ENCODE measurements at places on chromosomes 6 and 20.

DNA sequence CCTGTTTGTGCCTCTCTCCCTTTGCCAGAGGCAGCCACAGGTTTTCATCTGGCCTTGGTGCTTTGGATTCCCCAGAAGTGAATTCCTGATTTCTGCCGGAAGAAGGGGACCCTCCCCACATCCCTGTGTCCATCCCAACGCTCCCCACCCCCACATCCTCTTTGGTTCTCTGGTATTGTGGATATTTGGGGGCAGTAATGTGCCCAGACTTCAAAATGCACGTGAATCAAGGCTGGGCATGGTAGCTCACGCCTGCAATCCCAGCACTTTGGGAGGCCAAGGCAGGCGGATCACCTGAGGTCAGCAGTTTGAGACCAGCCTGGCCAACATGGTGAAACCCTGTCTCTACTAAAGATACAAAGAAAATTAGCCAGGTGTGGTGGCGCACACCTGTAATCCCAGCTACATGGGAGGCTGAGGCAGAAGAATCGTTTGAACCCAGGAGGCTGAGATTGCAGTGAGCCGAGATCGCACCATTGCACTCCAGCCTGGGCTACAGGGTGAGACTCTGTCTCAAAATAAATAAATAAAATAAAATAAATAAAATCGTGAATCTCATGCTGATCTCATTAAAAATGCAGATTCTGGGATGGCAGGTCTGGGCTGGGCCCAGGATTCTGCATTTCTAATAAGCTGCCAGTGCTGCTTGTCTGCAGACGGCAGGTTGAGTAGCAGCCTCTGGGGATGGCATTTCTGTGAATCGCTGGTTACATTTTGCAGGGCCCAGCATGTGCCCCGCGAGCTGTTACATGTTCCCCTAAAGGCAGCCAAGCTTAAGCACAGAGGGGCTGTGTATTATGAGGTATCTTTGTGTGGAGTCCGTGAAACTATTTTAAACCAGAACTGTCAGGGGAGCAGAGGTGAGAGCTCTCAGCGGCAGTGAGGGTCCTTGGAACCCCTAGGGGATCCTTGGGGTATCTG is 49.0 kb downstream of the SYNJ2 start:
- DNase-seq, result no peak

GRCh38 chr20:10249822-10250221 is 31.2 kb downstream of the SNAP25 start:
- no peak for DNase-seq

DNA sequence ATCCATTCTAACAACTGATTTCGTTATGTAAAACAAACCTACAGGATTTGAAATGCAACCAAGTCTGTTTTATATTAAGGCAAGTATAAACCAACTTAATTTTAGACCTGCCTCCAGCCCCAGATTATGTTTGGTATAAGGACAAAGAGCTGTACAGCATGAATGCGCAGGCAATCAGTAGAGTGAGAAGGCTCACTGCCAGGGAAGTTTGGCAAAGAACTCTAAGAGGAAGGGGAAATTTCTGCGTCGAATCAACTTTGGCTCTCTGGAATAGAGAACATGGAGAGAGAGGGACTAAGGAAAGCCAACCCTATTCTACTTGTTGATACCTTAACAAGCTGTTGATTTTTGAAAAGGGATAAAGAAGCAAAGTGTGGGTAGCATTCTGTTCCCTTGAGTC is 96.9 kb upstream of the FOXO3 start:
- DNase-seq, result no peak

DNA sequence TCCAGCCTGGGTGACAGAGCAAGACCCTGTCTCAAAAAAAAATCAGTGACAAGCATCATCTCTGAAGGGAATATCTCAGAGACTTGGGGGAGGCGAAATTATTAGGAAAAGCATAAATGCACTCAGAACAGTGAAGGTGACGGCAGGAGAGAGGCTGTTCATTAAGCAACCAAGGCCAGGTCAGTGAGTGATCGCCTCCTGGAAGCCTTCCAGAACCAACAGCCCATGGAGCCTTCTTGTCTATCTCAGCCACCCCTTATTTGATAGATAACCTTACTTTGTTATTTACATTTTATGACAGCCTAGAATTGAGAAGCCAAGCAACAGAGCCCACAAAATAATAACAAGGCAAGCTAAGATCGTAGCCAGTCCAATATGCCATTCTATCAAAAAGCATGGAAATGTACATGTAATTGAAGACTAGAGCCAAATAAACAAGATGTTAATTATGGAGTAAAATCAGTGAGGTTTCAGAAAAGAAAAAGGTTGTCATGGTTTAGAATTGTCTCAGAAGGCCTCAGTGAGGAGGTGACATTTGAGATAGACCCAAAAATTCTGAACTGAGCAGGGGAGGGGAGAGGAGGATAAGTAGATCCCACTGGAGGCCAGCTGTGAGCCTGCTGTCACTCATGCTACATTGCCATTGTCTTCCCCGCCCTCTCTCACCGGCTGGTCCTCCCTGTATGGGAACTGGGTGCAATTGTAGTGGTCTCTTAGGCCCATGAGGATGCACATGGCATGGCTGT is 17.8 kb downstream of the BNIP5 start:
- no peak for DNase-seq

DNA sequence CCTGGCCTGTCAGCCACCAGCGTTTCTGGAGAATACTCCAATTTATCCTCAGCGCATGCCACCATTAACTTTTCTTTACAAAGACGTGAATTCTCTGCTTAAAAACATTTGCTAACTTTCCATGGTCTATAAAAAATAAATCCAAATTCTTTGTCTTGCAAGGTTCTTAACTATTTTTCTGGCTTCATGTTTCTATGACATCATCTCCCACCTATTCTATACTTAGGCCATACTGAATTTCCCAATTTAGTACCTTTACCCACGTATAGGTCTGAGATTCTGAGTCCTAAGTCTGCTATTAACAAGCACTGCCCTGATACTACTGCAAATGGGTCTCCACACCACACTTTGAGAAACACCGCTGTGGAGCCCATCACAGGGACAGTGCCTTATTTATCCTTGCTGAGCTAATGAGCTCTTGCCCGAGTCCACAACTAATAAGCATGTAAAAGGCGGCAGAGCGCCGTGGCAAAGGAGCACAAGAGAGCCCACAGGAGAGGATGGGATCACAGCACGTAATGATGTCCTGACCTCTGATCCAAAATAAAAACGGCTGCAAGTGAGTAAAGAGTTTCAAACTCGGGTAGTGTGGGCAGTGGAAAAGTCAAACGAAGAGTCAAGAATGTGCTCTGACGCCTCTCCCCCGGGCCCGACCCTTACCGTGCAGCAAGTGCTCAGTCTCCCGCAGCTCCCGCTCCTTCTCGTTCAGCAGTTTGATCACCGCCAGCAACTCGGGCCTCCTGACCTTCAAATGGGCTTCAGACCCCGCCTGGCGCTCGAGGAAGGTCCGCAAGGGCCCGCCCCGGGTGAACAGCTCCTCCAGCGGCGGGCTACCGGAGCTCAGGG is 519 bp downstream of the MTRF1L start:
- no peak for DNase-seq

- DNase-seq, result no peak
These were observed 65.0 kb downstream of the SOBP start for GRCh38 chr6:107554918-107555317.

- DNase-seq, result no peak
These were observed 14.6 kb downstream of the RPS6KA2 start for GRCh38 chr6:166612471-166612881.
